GM23248 (cell line): ENCODE measurements at places on chromosomes 3 and 15. TPM values are rescaled to one million over a fixed set of nuclear protein-coding genes. Genes with fewer than 3 reads are reported as not detected.

DNA sequence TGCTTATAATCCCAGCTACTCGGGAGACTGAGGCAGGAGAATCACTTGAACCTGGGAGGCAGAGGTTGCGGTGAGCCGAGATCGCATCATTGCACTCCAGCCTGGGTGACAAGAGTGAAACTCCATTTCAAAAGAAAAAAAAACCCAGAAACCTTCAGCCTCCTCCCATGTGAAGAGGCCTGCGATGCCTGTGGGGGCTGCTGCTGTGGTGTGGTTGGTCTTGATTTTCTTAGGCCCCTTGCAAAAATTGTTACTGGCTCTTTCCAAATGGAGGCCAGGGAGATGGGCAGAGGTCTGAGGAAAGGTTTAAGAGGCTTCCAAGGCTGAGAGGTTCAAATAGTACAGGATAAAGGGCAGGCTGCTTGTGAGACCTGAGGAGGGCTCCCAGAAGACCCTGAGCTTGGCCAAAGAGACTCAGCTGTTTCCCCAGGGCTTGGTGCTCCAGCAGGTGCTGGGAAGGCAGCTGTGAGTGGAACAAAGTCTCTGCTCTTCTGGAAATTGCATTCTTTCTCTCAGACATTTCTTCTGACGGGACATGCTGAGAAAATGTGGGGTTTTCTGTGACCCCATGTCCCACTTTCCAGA lies 18.4 kb downstream of the GCSAM start:
- no peak for DNase-seq

GRCh38 chr15:92903966-92904721 lies 4.0 kb downstream of the CHD2 start:
- DNase-seq: peak; percentile 99

GRCh38 chr15:95664450-95664849 lies 666.0 kb upstream of the NR2F2 start:
- DNase-seq: no peak

DNA sequence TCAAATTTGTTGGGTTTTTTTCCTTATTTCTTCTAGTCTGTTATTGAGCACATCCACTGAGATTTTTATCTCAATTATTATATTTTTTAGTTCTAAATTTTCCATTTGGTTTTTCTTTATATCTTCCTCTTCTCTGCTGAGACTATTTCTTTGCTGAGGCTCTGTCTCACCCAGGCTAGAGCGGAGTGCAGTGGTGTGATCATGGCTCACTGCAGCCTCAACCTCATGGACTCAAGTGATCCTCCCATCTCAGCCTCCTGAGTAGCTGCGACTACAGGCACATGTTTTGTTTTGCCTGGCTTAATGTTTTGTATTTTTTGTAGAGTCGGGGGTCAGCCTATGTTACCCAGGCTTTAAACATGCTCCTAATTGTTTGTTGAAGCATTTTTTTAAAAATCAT lies 10.2 kb downstream of the CTDSPL start:
- no peak for DNase-seq

- DNase-seq: no peak
These were observed 287.3 kb downstream of the GABRG3 start for GRCh38 chr15:27258287-27258686.

DNA sequence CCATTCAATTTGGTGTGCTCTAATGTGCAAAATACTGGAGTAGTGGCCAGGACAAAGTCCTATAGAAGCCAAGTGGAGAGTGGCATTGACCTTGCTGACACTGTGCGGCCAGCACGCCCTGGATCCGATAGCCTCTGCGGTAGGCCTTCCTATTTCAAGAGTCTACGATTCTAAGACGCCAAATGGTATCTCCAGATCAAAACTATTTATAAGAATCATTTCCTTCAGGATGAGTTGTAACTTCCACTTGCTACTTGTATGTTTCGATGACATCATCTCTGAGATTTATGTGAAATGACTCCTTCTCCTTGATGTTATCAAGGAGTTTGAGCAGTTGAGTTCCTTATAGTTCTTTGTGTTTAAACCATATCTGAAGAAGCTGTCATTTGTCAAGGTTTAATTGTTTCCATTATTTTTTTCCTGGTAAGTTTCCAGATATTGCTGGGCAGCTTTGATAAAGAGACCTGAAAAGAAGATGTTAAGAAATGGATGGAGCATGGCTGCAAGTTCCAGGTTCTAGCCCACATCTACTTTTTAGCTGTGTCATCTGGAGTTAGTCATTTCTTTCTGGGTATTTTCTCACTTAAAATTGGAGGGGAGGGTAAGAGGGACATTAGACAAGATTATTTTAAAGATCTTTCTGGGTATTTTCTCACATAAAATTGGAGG lies 71.8 kb downstream of the TMEM44 start:
- peak; percentile 91 for DNase-seq

- DNase-seq: no peak
These were observed 17.6 kb upstream of the VPS33B start for GRCh38 chr15:91039996-91040395.

DNA sequence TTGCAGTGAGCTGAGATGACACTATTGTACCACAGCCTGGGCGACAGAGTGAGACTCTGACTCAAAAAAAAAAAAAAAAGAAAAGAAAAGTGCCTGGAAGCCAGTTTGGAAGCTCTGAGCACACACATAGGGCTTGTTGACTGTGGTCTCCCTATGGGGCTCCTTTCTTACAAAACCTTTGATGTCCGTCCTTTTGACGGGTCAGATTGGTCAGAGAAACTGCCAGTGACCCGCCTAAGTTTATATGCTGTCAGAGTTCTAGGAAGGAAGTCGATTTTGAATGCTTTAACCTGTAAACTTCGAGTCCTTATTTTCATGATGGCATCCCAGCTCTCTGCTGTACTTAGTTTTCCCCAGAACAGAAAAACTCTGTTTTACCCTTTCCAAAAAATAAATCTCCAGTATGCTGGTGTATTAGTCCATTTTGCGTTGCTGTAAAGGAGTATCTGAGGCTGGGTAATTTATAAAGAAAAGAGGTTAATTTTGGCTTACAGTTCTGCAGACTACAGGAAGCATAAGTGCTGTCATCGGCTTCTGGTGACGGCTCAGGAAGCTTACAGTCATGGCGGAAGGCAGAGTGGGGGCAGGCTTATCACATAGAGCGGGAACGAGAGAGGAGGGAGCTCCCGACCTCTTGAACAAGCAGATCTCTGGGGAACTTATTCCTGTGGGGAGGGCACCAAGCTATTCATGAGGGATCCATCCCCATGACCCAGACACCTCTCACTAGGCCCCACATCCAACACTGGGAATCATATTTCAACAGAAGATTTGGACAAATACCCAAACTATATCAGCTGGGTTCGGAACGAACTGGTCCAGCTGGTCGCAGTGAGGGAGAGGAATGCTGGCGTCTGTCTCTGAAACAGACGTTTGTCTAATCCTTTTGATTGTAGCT lies 72.3 kb downstream of the LMLN start:
- DNase-seq: no peak

DNA sequence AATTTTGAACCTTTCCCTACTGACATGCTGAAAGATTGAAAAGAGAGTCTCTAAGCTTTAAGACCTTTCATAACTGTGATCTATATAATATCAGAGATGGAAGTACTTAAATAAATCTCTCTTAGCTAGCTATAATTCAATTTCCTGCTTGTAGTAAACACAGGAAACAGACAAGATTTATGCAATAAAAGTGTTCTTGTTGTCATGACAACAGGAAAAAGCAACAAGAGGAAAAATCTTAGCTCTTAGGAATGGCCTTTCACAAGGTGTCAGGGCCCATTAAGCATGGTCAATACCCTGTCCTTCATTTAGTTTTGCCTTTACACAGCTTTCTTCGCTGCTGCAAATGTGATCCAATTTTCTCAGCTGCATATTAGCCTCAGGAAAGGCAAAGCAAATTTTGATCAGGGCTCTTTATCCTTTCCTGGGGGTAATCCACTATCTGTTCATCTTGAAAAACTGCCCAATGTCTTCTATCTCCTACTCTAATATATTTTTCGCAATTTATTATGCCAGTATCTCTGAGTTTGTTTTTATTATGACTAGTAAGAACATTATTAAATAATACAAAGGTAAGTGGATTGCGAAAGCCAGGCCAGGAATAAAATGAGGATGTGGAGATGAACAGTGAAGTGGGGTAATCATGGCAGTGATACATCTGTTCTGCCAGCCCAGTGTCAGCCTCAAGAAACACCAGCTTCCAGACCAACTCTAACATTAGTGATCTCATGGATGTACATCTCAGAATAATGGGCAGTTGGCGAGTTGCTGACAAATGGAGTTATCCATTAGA lies 28.7 kb downstream of the SIDT1 start:
- peak; percentile 15 for DNase-seq

DNA sequence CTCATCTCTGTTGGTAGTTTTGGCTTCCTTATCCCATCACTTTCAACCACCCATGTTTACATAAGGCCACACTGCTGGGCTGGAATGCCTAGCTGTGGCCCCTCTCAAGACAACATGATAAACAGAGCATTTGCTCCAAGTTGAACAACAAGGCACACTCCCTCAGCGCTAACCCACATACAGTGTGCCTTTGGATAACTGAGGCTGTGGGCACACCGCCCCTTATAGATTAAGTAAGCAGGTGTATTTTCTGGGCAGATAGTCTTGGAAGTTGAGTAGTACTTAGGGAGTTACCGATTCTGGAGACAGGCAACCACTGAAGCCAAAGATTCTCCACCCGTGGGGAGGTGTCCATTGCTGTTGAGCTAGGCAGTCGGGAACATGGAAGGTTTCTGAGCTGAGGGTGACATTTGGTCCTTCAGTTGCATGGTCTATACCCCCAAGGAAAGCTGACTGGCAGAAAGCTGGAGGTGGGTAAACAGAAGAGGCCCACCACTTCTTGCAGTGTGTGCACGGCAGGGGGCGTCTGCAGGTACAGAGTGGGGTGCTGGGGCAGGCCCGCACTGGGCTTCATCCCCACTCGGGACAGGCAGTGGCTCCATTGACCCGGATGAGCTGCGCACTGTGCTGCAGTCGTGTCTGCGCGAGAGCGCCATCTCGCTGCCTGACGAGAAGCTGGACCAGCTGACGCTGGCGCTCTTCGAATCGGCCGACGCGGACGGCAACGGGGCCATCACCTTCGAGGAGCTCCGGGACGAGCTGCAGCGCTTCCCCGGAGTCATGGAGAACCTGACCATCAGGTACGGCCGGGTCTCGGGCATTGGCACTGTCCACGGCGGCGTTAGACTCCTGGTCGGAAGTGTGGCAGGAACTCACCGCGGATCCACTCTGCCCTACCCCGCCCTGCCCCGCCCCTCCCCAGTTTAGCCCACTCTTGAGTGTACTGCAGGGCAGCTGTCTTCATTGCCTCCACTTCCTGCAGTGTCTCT lies 16.8 kb downstream of the NOX5 start:
- peak; percentile 76 for DNase-seq

Gene CPLX3
- total RNA-seq: not detected in 2 replicates

Gene EPHA3
- under 0.01 TPM in 1 of 2 replicates, not detected in the other for total RNA-seq

Gene PTX3
- 267 and 300 TPM in 2 replicates for total RNA-seq

Gene ADAMTS17
- total RNA-seq: not detected in 2 replicates

Gene PLAAT1
- not detected in 2 replicates for total RNA-seq

Gene GPR149
- not detected in 2 replicates for total RNA-seq
